ENCODE measurements at places on chromosomes 12 and 14.

DNA sequence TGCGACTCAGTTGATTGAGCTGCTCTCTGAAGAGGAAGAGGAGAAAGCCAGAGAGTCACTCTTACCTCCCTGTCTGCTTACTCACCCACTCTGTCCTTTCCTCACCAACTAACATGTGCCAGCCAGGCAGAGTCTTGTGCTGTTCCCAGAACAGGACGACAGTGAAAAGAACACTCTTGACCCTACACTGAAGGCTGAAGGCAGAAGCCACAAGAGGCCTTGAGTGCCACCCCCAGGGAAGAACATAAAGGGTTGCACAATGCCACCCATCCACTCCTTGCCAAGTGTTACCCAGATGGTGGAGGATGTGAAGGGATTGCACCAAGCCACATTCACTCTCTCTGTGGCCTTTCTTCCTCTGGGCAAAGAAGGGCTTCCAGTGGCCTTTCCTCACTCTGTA, 12.8 kb downstream of the ABHD4 start:
- DNase-seq, result no peak

DNA sequence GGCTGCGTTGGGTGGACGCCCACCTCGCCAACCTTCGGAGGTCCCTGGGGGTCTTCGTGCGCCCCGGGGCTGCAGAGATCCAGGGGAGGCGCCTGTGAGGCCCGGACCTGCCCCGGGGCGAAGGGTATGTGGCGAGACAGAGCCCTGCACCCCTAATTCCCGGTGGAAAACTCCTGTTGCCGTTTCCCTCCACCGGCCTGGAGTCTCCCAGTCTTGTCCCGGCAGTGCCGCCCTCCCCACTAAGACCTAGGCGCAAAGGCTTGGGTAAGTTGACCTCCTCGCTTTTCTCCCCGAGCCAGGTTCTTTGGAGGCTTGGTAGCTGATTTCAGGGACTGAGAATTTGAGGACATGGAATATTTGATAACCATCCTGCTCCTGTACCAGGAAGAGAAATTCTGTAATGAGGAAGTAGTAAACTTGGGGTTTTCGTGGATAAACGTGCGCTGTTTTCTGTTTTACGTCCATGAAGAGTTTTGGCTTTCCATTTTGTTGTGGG, 530 bp downstream of the APAF1 start:
- DNase-seq, result peak; percentile 47

GRCh38 chr12:26519462-26519861, 313.5 kb downstream of the ITPR2 start:
- no peak for DNase-seq

DNA sequence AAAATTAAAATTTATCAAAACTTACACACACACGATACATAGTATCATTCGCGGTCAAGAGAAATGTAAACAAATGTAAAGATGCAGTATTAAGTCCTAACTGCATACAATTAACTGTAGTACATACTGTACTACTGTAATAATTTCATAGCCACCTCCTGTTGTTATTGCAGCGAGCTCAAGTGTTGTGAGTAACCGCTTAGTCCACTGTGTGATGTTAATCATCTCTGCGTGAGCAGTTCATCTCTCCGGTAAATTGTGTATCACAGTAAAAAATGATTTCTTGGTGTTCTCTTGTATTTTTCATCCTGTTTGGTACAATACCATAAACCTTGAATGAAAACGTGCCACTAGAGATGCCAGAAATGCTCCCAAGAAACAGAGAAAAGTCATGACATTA, 6.5 kb downstream of the EPS8 start:
- no peak for DNase-seq

DNA sequence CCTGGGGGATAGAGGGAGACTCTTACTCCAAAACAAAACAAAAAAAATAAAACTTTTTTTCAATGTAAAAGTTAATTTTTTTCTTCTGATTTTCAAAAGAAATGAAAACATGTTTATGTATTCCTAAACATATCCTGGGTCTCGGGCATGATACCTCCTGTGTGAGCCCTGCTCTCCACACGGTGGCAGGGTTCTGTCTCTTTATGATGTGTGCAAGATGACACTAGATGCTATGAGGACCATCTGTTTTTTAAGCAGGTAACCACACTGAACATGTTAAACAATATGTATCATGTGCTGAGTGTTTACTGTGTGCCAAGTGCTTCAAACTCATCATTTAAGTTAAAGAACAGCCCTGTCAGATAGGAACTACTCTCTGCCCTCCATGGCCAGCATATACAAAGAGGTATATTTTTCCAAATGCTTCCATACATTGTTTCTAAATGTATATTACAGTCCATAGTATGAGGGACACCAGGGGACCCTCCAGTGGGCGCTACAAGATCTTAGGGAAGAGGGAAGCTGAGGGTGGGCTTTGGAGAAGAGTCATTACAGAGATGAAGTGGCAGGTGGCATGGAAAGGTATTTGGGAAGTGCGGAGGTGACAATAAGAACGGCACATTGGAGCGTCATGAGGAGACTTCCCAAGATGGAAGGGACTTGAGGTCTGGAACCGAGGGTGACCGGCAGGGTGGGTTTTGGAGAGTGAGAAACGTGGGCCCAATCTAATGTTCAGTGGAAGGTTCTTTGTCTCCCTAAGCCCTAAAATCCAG, 28.5 kb downstream of the FOS start:
- no peak for DNase-seq
